ENCODE measurements at places on chromosomes 1 and 21.

GRCh38 chr1:158013840-158014730, 20.6 kb downstream of the KIRREL1 start:
- DNase-seq = no peak

- no peak for DNase-seq
Measured at GRCh38 chr1:6519935-6520671, 28.6 kb upstream of the PLEKHG5 start.

DNA sequence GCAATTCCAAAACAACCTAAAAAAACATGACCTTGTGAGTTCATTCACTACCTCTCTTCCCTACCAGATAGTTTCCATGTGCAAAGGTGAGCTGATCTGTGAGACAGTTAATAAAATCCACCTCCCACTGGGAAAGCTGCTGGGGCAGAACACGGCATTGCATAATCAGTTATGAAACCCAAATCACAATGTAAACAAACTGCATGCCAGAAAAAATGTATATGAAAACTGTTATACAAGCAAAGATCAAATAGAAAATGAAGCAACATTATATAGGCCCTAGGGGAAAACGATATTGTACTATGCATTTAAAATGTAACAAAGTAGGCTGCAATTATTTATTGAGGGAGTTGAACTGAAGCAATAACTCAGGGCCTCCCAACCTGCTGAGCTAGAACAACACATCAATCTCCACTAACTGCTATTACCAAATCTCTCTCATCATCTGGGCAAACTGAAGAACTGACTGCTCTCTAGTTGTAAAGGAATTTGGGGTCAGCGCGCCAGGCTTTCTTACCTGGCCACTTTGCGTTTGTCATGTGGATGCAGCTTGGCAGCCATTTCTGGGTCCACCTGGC, 31.0 kb downstream of the TRIT1 start:
- no peak for DNase-seq

DNA sequence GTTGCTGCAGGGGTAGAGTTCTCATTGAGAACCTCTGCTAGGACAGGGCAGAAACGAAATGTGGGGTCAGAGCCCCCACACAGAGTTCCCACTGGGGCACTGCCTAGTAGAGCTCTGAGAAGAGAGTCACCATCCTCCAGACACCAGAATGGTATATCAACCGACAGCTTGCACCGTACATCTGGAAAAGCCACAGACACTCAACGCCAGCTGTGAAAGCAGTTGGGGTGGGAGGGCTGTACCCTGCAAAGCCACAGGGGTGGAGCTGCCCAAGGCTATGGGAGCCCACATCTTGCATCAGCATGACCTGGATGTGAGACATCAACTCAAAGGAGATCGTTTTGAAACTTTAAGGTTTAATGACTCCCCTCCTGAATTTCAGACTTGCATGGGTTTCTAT, 284.0 kb upstream of the DEPDC1 start:
- no peak for DNase-seq

- no peak for DNase-seq
Measured at GRCh38 chr1:206143537-206144172, 26.5 kb upstream of the AVPR1B start.

DNA sequence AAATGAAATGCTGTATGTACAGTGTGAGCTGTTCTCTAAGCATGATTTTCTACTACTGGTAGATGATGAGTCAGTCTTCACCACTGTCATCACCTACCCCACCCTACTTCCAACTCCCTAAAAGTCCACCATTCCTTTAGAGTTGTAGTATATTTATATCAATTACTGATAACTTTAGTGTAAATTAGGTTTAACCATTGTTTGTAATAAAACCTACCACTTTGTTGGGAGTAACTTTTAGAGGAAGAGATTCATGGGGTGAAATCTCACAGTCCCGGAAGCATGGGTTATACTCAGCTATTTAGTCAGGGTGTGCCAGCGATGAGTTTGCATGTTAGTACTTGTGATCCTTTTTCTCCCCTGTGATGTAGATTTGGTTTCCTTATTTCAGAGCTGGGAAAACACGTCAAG, 17.1 kb downstream of the MORC3 start:
- no peak for DNase-seq

DNA sequence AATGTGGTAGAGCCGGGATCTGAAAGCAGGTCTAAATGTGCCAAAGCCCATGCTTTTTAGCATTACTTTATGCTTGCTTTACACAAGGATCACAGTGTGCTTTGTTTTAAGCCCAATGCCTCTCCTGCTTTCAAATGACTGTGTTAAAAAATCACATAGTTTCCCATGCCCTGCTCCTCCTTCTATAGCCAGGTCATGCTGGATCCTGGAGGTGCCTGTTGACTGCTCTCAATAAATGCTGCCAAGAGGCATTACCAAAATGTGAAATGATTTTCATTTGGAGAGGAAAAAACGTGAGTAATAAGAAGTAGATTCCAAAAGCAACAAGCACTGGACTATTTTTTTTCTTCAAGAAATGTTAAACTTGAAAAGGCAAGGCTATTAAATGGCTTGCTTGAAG, 420.7 kb upstream of the USP24 start:
- no peak for DNase-seq

GRCh38 chr1:18949686-18950400, 6.6 kb downstream of the IFFO2 start:
- DNase-seq = no peak

DNA sequence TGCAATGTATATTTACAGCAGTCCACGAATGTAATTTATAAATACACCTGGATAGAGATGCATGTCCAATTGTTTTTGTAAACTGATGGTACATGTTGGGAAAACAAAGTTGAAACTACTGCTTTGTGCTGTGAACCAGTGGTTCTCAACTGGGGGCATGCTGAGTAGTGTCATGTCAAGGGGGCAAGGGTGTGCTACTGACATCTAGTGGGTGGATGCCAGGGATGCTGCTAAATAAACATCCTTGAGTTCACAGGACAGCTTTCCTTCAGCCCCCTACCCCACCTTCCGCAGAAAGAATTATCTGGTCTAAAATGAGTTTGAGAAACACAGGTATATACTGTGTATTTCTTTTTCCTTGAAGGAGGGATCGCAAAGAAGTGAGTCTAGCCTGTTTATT, 95.9 kb downstream of the RASAL2 start:
- DNase-seq = peak; percentile 45

DNA sequence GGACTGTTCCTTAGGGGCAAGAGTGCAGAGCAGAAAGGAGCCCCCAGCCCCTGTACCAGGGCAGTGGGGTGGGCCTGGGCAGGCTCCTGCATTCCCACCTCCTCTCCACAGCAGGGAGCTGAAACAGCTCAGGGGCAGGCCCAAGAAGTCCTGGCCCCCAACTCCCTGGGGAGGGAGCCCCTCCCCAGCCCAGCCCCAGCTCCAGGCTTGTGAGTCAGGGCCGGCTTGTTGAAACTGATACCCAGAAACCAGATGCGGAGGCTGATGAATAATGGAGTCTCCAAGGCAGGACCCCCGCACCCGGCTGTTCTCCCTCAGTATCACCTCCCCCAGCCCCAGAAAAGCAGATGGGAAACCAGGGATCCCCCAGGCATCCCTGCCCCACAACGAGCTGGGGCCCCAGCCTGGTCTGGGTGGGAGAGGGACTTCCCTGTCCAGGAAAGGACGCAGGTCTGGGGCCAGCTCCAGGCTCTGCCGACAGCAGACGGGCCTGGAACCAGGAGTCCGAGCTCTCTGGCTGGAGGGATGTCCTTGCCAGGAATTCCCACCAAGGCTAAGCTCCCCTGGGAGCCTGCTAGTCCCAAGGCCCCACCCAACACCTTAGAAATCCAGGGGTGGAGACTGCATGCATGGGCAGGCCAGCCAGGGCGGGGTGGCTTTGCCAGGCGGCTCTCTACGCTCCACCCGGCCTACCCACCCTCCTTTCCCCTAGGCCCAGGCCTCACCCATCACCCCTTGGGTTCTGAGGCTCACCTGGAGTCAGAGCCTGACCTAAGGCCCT, 2.7 kb downstream of the PLEKHG5 start:
- DNase-seq = no peak
